ENCODE measurements at places on chromosomes 6 and 20.

- no peak for DNase-seq
Measured at GRCh38 chr6:155066921-155067680, 72.0 kb downstream of the TIAM2 start.

DNA sequence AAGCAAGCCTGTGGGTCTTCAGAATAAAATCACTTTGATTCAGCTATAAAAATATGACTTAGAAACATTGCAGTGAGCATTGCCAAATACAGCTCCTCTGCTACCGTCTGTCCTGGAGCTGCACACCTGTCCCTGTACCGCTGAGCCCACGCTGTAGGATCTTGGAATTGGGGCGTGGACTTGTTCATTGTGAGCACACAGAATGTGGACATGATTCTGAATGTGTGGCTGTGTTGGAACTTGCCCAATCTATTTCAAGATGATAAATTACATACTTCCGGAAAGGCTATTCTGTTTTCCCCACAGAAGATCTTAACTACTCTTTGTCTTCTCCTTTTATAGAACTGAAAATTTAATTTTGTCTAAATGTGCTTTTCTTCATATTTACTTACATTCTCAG lies 107.3 kb downstream of the UST start:
- no peak for DNase-seq

DNA sequence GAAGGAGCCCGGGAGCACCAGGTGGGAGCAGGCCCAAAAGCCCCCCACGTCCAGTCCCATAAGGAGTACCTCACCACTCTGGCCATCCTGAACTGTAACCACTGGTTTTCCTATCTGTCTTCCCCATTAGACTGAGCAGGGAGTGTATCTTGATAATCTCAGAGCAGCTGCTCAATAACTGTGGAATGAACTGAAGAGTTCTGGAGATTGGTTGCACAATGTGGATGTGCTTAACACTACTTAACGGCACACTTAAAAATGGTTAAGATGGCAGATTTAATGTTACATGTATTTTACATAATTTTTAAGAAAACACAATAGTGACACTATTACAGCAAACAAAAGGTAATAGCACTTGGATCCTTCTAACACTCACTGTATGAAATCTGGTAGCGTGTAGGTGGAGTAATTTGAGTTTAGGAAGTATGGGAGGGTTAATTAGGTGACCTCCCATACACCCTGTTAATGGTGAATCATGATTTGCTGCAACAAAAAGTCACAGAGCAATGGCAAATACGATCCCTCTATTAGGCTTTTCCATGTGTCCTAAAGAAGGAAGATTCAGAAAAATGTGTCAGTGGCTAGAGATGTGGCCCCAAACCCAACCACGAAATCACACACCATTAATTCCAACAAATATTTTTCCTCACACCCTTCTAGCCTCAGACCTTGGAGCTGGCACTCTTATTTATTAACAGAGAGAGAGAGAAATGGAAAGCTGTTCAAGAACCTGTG lies 18.4 kb downstream of the TRAM2 start:
- DNase-seq = no peak

- peak; percentile 29 for DNase-seq
Measured at GRCh38 chr6:17385660-17386059, 7.7 kb upstream of the CAP2 start.

GRCh38 chr20:49866051-49866450 lies 49.3 kb downstream of the SPATA2 start:
- no peak for DNase-seq

GRCh38 chr6:139706912-139707311 lies 332.5 kb upstream of the CITED2 start:
- no peak for DNase-seq

DNA sequence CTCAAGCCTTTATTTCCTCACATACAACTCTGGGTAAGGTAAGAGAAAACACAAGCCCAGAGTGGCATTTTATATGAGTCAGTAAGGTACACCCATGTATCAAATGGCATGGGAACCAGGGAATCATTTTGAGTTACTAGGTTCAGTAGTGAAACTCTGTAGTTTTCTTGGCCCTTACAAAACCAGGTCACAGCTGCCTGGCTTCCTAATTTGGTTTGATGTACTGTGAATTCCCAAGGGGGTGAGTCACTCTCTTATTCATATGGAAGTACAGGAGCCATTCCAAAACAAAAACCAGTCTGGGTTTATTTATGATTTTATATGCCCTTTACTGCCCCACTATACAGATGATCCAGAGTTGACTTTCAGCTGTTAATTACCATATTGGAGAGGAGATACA lies 70.7 kb downstream of the PDE7B start:
- DNase-seq = no peak

GRCh38 chr6:5778317-5778857 lies 228.3 kb downstream of the NRN1 start:
- no peak for DNase-seq

DNA sequence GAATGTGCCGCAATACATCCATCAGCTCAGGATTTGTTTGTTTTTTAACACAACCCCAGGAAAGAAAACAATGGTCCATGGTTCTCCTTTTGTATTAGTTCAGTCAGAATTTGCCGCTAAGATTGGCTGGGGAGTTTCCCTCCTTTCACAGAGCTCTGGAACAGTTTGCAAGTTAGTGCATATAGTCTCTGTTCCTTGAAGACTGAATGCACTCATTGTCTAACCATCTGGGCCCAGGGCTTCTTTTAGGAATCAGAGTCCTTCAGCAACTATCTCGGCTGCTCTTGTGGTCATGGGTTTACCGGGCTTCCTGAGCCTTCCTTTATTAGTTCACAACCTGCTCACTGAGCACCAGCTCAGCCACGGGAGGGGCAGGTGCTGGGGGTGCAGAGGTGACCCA lies 121.3 kb downstream of the SLC23A2 start:
- no peak for DNase-seq

GRCh38 chr6:126180585-126180984 lies 159.3 kb upstream of the CENPW start:
- no peak for DNase-seq

DNA sequence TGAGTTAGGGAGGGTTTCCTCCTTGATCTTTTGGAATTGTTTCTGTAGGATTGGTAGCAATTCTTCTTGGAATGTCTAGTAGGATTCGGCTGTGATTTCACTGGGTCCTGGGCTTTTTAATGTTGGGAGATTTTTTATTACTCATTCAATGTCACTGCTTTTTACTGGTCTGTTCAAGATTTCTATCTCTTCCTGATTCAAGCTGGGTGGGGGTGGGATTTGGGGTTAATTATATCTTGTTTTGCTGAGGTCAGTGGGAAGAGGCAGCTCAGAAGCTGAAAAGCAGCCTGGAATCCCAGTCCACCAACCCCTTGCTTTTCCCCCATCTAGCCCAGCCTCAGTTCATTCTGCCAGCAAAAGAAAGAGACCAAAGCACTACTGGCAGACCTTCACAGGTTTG lies 39.6 kb downstream of the SUMO4 start:
- DNase-seq = no peak

DNA sequence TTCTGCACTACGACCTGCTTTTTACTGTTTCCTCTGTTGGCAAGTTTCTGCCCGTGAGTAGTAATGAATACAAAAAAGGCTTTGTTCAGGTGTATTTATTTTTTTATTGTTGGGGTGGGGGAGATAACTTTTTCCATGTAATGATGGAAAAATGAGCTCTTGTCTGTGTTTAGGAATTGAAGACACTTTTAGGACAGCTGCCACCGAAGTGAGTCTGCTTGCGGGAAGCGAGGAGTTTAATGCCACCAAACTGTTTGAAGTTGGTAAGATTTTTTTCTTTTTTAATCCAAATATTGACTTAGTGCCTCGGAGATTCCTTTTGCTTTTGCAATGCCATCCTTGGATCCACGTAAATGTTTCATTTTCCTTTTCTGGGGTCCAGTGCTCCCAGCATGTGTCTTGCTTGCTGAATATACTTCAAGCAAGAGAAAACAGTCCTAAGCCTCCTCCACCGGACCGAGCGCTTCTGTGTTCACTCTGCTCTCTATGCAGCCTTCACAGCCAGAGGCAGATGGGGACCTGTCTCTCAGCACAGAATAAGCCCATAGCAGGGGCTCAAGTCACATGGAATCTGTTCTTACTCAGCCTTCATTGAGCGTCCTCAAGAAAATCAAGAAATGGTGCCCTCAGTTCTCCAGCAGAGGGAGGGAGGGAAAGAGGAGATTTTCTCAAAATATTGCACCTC lies 71.3 kb downstream of the ISM1 start:
- no peak for DNase-seq

- DNase-seq = no peak
Measured at GRCh38 chr6:33000055-33000454, 9.3 kb downstream of the HLA-DOA start.

- DNase-seq = no peak
Measured at GRCh38 chr6:54248994-54249393, 59.2 kb upstream of the TINAG start.

GRCh38 chr20:30376767-30377658 lies 880.5 kb upstream of the DEFB115 start:
- peak; percentile 28 for DNase-seq

DNA sequence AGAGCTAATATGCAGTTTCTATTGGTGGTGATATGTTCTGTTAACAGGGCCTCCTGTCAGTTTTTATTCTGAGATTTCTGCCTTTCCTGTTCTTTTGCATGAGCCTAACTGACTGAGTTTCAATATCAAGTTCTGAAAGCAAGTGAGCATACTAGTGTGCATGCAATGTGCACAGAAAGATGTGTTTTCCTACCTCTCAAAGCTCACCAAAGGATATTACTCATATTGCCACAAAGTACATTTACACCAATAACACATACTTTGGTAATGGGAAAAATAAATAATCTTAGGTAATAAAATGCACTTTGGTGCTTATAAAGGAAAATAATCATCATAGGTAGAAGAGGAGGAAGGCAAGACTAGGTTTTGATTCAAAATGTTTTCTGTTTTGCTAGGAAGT lies 195.0 kb downstream of the KHDC1L start:
- DNase-seq = no peak

DNA sequence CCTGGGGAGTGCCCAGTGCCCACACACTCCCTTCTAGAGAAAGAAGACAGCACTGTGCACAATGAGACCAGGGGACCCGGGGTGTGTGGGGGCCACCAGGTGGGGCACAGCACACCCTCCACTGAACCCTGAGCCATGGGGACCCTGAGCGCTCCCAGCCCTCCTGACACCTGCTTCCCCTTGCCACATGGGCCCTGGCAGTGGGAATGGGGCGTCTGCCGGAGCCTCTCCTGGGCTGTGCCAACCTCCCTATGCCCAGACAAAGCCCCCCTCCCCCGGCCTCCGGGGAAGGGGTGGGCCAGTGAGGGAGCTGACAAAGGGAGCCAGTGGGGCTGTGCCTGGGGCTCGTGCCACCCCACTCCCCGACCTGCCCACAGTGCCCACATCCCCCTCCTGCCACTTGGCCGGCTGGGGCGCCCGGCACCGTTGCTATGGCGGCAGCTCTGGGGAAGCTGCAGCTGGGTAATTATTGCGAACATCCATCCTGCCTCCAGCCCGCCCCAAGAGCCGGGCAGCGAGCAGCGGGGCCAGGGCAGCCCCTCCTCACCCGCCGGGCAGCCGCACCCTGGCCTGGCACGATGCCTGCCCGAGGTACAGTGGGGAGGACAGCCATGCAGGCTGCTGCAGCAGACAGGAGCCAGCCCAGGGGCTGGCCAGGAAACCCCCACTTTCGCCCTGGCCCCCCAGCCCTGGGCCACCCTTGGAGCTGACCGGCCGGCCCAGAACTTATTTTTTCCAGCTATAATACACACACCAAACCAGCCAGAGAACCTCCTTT lies 41.9 kb upstream of the NOL4L start:
- no peak for DNase-seq

GRCh38 chr20:956330-956951 lies 40.3 kb upstream of the ANGPT4 start:
- DNase-seq = peak; percentile 43

- no peak for DNase-seq
Measured at GRCh38 chr20:3227506-3227905, 11.5 kb downstream of the SLC4A11 start.

- DNase-seq = peak; percentile 38
Measured at GRCh38 chr6:130018292-130018743, at the start of gene L3MBTL3. TSS of gene L3MBTL3 (plus strand) at chr6:130018581. CDS start at chr6:130042700, 24,119 bp downstream.

DNA sequence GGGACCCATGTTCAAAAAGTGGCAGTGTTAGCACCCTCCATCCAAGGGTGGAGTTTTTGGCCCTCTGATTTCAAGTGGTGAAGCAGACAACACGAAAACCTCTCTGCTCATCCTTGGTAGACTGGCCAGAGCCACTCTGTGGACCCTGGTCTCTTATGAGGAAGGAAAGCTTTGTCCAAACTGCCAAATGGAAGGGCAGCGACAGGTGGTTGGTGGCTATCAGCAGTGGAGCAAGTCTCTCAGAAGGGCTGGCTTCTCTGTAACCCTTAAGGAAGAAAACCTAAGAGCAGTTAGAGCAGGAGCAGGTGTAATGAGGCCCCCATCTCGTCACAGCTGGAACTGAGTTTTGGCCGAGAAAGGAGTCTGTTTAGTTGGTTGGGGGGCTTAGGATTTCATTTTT lies 155.8 kb downstream of the SLC16A10 start:
- DNase-seq = no peak

DNA sequence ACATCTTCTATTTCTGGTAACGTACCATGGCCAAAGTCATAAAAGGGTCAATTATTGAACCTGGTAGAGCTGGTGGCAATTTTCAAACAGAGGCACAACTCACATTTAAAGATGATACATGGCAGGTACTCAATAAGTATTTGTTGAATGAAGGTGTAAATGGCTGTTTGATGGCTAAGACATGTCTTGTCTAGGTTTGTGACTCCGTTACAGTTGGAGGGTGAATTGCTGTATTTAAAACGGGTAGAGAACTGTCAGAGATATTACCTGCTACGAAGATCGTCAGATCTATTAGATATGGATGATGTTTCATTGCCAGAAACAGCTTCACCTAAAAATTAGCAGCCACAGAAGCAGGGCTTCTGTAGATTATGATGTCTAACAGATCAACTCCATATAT lies 601.9 kb downstream of the PRKN start:
- no peak for DNase-seq

DNA sequence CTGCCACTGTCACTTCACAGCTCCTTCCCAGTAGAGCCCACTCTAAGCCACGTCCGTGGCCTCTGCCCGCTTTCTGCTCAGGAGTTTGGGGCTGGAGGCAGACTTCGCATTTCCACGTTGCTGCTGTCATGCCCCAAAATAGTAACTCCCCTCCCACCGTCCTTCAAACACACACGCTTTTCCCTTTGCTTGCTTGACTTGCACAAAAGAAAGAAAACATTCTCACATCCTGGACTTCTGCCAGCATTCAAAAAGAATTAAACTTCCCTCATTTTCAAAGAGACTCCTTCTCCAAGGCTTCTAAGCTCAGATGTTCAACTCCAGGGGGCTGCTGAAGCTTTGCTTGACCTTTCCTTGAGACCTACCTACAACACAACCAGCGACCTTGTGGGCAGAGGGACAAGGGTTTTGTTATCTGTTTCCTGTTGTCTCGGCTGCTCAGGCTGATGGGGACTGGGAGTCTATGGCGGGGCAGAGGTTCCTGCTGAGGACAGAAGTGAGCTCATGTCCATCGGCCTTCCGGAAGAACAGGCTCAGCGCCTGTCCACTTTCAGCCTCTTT lies 263.8 kb upstream of the FOXQ1 start:
- no peak for DNase-seq

GRCh38 chr20:40494248-40494647 lies 194.8 kb downstream of the MAFB start:
- no peak for DNase-seq
